Naive thymus-derived CD8-positive, alpha-beta T cell (primary cell): ENCODE measurements at places on chromosomes 2 and 18.

- no peak for DNase-seq
Measured at GRCh38 chr2:79788952-79789651, 276.3 kb downstream of the CTNNA2 start.

DNA sequence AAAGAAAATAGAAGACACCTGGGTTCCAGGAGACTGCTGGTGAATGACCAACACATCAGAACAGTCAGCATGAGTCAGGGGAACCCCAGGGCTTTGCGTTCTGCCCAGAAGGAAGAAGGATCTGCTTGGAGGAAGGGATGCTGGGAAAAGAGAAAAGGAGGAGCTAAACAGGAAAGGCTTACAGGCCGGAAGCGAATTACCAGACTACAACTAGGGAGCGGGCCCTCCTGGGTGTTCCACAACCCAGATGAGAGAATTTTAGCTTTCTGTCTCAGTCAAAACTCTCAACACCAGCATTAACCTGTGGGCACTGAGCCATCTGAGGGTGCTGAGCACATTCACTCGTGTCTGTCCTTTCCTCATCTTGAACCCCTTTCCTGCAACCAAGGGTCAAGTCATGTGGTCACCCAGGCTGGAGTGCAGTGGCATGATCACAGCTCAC, 19.2 kb downstream of the CDC42EP3 start:
- DNase-seq = no peak

- DNase-seq = no peak
Measured at GRCh38 chr2:179233626-179234430, 30.8 kb downstream of the SESTD1 start.

GRCh38 chr2:74364533-74365505, 15.3 kb downstream of the DCTN1 start:
- DNase-seq = no peak

GRCh38 chr18:39886136-39886535, 2068.9 kb upstream of the PIK3C3 start:
- no peak for DNase-seq

DNA sequence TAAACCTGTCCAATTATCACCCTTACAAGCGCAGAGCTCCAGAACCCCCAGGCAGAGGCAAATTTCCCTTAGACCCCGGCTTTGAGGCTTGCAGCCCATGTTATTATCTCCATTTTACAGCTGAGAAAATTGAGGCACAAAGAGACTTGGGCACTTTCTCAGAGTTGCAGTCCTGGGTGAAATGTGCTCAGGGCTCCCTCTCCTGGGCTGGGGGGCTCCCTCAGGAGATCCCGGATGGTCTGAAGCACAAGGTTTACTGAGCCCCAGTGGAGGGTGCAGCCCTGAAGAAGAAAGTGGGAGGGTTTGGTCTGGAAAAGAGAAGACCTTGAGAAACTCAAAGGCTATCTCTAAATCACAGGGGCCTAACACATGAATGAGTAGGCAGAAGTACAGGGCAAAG, 156.6 kb downstream of the CYRIA start:
- no peak for DNase-seq

- DNase-seq = no peak
Measured at GRCh38 chr2:162050513-162050961, 23.5 kb downstream of the DPP4 start.

- DNase-seq = no peak
Measured at GRCh38 chr2:138059487-138060300, 95.4 kb downstream of the HNMT start.

DNA sequence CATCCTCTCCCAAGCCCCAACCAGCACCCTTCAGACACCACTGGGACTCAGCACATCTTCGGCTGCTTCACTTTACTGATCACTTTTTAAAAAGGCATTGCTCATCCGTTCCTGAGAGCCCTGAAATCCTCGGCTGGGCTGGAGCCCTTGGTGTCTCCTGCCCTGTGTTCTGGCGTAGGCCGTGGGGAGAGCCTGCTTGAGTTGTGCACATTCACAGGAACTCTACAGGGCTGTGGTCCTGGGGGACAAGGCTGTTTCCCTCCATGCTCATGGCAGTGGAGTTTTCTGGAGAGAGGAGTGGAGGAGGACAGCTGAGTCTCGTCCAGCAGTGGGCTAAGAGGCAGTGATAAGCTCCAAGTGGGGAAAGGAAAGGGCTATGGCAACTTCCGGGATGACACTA, 15.9 kb downstream of the CENPA start:
- DNase-seq = no peak

DNA sequence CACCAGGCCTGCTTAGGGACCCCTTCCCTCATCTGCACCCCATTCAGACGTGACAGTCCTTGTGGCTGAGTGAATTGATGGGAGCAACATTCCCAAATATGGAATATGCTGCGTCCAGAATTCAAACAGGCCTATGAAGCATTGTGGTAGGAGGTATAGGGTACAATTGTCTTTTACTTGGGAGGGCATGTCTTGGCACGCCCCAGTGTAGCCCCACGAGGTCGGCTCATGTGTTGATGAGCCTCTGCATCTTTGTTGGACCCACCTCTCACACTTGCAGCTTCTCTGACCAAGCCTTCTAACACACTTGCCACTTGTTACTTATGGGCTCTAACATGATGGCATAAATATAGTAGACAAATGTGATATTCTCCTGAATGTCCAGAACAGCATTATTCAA, 1.6 kb downstream of the TIMM21 start:
- no peak for DNase-seq

GRCh38 chr2:150675807-150676206, 188.3 kb upstream of the RND3 start:
- DNase-seq = no peak

DNA sequence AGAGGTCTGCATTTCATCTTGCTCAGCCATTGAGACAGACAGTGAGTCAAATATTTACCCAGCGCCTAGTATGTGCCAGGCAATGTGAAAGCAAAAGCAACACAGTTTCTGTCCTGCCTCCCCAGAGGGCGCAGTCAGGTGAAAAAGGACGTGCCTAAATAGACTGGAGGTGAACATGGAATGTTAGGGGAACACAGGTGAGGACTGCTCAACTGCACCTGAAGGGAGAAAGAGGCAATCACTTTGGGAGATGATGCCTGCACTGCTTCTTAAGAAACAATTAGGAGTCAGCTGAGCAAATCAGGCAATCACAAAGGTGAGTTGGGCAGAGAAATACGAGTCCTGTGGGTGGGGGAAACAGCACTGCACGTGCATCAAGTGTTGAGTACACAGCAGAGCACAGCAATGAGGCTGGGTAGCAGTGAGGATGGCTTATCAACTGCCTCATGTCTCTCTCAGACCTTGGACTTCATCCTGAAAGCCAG, 218.3 kb upstream of the SMAD7 start:
- no peak for DNase-seq

DNA sequence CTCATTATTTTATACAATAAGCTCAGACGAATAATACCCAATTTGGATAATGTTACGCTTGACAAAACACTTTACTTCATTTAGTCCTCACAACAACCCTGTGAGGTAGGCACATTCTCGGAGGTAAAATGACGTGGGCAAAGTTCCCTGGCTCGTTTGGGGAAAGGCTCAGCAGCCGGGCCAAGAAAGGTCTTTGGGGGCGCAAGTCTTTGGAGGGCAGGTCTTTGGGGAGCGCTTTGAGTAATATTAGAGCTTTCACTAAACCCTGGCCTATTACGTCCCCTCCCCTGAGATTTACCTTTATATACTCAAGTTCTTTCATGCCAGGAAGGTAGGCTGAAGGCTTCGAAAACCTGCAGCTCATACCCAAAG, 427 bp downstream of the RBKS start:
- no peak for DNase-seq

- peak; percentile 76 for DNase-seq
Measured at GRCh38 chr2:25274868-25275574, 66.7 kb downstream of the DNMT3A start.

DNA sequence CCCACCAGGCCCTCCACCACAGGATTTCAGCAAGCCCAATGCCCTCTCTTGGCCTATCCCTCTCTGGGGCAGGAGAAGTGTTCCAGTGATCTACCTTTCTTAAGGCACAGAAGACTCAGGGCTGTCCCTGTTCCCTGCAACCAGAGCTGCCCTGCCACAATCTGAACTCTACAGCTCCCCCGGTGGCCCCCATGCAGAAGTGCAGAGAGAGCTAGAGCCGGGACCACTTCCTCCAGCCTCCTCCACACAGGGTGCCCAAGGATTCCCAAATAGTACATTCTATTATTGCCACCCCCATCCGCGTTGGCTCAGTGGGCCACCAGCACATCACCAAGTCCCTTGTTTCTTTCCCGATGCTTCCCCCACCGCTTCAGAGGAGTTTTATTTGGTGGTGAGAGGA, 114.8 kb upstream of the PTPRM start:
- no peak for DNase-seq

DNA sequence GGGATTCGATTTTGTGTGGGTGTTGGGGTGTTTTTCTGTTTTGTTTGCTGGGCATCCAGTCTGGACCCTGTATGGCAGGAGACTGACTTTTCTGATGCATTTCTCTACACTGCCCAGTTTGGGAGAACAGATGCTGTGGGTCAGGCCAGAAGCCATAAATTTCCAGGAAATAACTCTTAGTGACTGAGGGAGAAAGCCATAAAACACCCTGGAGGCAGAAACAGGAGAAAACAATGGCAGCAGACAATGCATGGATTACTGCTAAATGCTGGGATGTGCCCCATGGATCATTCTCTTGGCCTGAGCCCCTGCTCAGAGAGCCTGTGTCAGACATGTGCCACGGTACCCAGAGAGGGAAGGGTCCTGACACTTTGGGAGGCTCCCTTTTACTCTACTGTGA, 133.6 kb upstream of the CAPN13 start:
- DNase-seq = no peak

DNA sequence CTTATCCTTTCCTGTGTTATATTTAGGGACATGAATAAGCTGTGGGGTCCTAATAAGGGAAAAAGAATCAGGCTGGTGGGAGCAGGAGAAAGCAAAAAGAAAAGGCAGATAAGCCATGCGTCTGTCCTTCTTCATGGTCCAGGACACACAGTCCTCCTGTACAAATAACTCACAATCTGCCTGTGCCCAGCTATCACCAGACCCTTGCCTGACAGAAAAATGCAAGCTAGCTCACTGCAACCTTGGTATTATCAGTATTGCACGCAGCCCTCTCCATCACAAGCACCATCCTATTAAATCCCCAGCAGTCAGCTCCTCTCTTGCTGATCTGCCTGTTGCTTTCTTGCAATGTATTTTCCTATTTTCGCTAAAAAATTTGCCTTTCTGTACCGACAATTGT, 78.0 kb downstream of the NEURL3 start:
- DNase-seq = no peak

DNA sequence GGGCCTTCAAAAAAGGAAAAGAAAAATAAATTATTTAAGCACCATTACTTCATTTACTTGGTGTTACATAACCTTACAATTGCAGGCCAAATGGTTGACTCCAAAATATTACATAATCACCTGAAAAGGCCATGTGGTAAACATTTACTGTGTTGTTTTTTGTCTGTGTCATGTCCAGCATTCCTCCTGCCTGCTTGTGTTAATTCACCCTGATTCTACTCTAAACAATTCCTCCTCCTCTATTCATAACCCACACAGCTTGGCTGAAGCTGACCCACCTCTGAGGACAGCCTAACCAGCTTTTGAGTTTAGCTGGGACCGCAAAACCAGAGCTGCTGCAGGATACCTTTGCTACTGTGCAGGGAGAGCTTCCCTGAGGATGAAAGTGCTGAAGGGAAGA, 35.4 kb downstream of the TMX3 start:
- DNase-seq = no peak

- DNase-seq = no peak
Measured at GRCh38 chr2:52097071-52097470, 1065.1 kb upstream of the NRXN1 start.

GRCh38 chr2:51013079-51013932, 18.6 kb downstream of the NRXN1 start:
- no peak for DNase-seq

GRCh38 chr2:240972201-240972600, 26.2 kb upstream of the SNED1 start:
- no peak for DNase-seq

DNA sequence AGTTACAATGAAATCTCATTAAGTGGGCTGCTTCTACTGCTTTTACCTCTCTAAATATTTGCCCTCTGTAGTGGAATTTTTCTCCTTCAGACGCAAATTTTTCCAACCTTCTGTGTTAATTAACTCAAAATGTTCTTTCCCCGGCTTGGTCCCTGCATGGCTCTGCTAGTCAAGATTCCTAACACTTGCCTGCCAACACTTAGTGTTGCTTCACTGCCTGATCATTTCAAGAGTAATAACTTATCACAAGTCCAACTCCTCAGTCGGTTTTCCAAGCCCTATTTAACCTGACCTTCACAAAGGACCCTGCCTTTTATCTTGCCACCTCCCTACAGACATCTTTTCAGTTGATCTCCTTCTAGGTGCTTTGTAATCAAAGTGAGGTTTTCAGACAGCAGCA, 142.7 kb downstream of the HRH4 start:
- DNase-seq = no peak

DNA sequence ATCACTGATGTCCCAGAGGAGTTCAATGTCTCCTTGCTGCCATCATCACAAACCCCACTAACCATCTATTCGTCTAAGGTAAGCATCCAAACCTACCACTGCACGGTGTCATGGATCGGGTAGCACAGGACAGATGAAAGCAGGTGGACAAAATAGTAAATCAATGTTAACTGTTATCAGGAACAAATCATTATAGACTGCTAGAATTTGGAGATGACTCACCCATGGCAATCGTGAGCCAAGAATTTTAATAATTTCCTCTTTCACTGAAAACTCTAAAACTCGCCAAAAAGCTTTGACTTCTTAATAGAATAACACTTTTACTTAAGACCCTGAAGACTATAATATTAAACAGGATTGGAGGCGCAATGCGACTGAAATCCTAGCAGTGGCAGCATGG, 33.7 kb upstream of the BZW1 start:
- DNase-seq = no peak
